DMS79 treated with DMSO at 0.1 percent for 48 hours (cell line): ENCODE measurements at places on chromosomes 6 and 20.

GRCh38 chr6:154209555-154209954 is 147.0 kb downstream of the IPCEF1 start:
- DNase-seq: no peak

DNA sequence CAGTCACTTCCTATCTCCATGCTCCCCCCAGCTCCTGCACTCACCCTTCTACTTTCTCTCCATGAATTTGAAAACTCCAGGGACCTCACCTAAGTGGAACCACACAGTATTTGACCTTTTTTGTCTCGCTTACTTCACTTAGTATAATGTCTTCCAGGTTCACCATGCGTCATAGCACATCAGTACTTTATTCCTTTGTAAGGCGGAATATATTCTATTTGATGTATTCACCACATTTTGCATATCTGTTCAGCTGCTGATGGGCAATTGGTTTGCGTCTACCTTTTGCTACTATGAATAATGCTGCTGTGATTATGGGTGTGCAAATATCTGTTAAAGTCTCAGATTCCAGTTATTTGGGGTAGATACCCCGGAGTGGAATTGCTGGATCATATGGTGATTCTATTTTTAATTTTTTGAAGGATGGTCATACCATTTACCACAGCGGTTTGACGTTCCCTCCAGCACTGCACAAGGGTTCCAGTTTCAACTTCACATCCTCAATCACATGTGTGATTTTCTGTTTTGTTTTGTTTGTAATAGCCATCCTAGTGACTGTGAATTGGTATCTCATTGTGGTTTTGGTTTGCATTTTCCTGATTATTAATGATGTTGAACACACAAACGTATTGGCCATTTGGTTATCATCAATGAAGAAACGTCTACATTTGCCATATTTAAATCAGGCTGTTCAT is 20.3 kb upstream of the SYNDIG1 start:
- no peak for DNase-seq

DNA sequence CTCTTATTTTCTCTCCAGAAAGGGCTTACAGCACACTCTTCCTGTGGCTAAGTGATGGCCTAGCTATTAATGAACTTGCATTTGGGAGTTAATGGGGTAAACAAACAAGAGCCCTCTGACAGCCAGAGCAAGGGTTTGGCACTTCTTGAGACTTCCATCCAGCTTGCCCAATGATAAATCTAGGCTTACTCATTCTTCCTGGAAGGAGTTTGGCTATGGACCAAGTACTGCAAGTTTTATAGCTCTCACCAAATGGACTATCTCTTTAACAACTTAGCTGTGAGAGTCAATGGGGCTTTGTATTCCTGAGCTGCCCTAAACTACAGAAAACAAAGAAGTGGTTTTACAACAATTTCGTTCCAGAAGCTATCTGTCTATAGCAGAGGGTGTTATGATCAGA is 16.7 kb upstream of the PI3 start:
- DNase-seq: no peak

GRCh38 chr6:45609141-45609638 is 231.5 kb upstream of the SUPT3H start:
- DNase-seq: no peak

DNA sequence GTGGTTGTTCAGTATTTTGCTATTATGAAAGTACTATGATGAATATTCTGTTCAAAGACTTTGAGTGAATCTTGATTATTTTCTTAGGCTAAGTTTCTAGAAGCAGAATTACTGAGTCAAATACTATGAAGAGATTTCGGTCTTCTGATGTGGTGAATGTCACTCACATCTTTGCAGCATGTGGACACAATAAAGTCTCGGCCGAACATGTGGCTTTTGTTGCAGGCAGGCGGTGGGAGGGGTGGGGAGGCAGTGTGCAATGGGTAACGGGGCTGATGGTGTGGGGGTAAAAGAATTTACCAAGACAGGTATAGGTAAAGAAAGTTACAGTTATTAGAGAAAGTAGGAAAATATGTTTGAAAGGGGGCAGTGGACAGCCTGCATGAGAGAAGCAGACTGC is 156.4 kb upstream of the DTNBP1 start:
- DNase-seq: no peak
